ENCODE measurements at places on chromosomes 6 and 20.
A peak's percentile ranks its signal among the peaks of the same experiment; 100 is the strongest.

DNA sequence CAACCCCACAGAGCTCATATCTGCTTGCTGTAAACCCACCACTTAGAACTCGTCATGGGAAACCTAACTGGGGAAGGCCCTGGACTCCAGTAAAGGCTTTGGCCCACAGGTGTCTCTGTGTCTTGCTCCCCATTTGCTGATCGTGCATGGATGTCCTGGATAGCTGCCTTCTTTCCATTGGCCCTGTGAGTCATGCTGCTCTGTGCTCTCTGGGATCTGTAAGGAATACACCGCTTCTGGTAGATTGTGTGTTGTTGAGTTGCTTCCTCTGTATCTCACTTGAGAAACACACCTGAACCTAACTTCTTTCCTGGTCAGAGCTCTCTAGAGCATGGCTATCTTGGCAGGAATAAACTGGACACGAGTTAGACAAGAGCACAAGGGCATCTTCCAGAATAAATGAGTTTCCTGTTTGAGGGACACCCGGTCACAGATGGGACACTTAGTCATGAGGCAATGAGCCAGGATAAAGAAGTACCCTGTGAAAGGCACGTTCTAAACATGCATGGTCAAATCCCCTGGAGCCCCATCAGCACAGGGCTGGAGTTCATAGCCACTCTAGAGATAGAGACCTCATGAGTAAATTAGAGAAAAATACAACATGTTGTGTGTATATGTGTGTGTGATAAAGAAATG is 99.6 kb upstream of the TMEM170B start:
- DNase-seq = no peak

DNA sequence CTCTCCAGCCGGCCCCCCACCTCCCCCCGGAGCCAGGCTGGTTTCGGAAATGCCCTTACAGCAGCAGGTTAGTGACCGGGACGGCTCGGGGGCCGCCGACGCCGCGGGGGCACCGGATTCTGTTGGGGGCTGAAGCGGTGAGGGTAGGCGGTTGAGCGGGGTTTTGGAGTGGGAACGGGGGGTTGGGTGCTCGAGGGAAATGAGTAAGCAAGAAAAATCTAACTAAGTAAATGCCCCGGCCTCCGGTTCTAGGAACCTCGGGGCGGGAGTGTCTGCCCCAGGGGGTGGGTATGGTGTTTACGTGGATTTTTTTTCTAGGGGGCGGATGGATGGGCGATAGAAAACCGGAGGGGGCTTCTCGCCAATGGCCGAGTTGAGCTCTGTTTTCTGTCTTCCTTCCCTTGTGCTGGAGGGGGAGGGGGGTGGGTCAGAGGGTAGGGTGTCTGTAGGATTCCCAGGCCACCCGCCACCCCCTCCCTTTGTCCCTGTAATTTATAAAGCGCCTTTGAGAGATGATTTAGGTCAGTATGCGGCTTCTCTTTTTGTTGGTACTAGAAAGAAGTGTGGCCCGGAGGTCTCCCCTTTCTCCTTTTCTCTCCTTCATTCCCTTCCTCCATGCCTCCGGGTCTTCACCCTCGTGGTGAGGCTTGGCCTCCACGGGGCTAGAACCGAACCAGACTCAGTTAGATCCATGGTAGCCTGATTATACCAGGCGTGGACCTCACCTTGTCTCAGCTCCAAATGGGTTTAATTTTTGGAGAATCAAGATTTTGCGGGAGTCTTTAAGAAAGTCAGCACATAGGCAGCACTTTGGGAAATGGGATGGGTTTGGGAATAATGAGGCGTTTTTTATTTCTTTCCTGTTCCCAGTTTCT is 2.3 kb downstream of the E2F3 start:
- DNase-seq = peak; percentile 31

GRCh38 chr6:36594816-36595643 is 868 bp downstream of the SRSF3 start:
- DNase-seq = peak; percentile 15

- DNase-seq = no peak
Measured at GRCh38 chr6:159117563-159117962, 51.6 kb upstream of the FNDC1 start.

DNA sequence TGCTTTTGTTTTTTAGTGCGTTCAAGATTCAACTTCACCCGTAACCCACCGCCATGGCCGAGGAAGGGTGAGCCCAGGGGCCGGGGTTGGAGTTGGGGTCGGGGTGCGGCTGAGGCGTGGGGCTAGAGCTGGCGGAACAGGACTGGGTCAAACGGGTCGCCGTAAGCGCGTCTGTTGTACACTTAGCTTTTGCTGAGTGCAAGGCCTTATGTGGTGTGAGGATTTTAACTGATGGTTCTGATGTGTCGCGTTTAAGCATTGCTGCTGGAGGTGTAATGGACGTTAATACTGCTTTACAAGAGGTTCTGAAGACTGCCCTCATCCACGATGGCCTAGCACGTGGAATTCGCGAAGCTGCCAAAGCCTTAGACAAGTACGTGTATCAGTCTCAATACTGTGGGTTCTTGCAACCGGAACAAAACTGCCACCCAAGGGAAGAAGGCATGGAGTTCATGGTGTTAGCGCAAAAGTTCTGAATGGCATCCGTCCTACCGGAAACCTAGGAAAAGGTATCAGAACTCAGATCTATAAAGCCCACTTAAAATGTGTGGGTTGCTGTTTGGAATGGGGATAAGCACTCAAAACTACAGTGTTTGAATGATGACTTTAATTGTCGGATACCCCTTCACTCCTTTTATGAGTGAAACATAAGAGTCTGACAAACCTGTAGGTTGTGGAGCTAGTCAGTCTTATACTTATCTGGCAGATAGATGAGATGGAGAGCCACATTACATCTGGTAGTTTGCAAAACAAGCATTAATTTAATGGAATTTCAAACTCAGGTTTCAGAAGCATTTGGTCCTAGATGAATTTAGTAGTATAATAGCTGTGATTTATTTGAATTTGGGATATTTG is 574 bp downstream of the RPS12 start:
- DNase-seq = no peak

- no peak for DNase-seq
Measured at GRCh38 chr6:125182237-125183008, 28.9 kb downstream of the TPD52L1 start.

GRCh38 chr6:30135757-30136156 is at the start of gene TRIM40:
TRIM40 (plus strand) TSS chr6:30136140; CDS start chr6:30137037, 897 bp downstream.
- DNase-seq = no peak

DNA sequence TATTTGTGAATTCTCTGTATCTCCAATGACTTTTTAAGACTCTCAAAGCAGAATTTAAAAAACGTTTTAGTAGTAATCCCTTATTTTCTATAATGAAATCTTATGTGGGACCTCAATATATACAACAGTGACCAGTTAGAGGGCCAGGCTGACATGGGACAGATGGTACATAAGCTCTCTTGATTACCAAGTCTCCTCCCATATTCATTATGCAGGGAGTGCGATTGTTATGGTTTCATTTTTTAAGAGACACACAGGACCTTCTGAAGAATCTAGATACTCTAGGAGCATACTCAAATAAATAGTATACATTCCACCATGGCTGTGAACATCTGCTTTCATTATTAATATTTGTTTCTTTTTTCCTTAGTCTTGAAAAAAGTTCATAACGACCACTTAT is 43.5 kb downstream of the GCLC start:
- DNase-seq = no peak

- DNase-seq = no peak
Measured at GRCh38 chr6:47187893-47188587, 121.7 kb downstream of the TNFRSF21 start.

GRCh38 chr6:170313716-170314295 is 7.2 kb downstream of the FAM120B start:
- no peak for DNase-seq

GRCh38 chr6:156859686-156860085 is 82.5 kb downstream of the ARID1B start:
- DNase-seq = no peak

- no peak for DNase-seq
Measured at GRCh38 chr6:93165850-93166430, 253.4 kb downstream of the EPHA7 start.

GRCh38 chr6:151191527-151191926 is 48.2 kb upstream of the AKAP12 start:
- DNase-seq = no peak

DNA sequence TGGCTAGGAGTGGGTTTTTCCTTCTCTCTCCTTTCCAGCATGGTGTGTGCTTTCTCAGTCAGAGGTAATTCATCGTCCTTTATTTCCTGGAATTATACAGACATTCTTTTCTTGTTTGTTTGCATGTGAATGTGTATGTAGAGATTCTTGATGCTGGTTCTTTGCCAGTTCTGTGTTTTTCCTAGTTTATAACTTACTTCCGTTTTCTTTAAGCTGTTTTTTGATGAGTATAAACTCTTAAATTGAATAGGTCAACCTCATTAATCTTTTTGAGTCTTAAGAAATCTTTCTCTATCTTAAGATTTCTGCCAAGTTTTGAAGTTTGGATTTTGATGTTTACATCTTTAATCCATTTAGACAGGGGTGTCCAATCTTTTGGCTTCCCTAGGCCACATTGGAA is 38.7 kb downstream of the IGF2R start:
- no peak for DNase-seq

GRCh38 chr6:41826343-41827022 is 39.0 kb downstream of the TOMM6 start:
- no peak for DNase-seq

GRCh38 chr6:168138436-168138835 is 59.4 kb upstream of the FRMD1 start:
- no peak for DNase-seq

- DNase-seq = no peak
Measured at GRCh38 chr6:137133122-137133521, 40.3 kb downstream of the IL22RA2 start.

GRCh38 chr20:20224806-20225205 is 143.1 kb upstream of the INSM1 start:
- no peak for DNase-seq

- DNase-seq = no peak
Measured at GRCh38 chr6:145267076-145267867, 468.0 kb downstream of the EPM2A start.

GRCh38 chr6:70124882-70125545 is 177.9 kb downstream of the COL9A1 start:
- no peak for DNase-seq

DNA sequence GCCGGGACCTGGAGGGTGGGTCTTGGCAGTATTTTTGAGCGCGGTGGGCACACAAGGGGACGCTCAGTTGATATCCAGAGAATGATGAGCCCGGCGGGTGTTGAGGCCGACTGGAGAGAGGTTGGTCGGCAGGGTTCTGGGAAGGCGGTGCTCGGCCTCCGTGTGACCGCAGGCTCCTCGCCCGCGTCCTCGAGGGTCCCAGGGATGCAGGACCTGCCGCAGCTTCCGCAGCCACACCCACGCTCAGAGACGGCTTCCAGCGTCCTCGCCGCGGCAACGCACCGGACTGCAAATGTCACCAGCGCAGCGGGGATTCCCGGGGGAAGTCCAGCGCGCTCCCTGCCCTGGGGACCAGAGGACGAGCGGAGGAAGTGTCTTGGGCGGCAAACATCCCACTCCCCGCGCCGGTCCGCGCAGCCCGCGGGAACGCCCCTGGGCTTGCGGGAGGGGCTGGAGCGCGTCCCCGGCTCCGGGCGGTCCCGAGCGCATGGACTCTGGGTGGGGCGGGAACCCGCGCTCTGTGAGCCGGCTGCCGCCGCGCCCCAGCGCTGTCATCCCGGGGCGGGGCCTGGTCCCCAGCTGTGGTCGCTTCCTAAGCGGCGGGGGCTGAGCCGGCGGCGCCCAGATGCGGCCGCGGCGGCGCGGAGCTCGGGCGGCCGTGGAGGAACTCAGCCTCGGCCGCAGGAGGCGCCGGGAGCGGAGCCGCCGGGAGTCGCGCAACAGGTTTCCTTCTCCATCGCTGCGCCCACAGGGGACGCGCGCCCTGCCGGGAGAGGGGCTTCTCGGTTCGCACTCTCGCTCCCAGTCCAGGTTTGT is at the start of gene STX11:
Gene STX11, plus strand, starts transcription at position 624 of the 816 bp plus-strand sequence. CDS start 36,111 bp downstream, outside the sequence.
- DNase-seq = peak; percentile 34

Data from hypothalamus (tissue), 51 donors.